Activated T-cell treated with anti-CD3 and anti-CD28 coated beads for 1 hour (primary cell): ENCODE measurements at places on chromosomes 3 and 15.

GRCh38 chr3:117695871-117696645 lies 986.5 kb downstream of the TUSC7 start:
- DNase-seq: no peak

- DNase-seq: no peak
Observed at GRCh38 chr3:172520301-172520831, 2.9 kb downstream of the TNFSF10 start.

GRCh38 chr3:166799-167198 lies 29.8 kb upstream of the CHL1 start:
- no peak for DNase-seq

DNA sequence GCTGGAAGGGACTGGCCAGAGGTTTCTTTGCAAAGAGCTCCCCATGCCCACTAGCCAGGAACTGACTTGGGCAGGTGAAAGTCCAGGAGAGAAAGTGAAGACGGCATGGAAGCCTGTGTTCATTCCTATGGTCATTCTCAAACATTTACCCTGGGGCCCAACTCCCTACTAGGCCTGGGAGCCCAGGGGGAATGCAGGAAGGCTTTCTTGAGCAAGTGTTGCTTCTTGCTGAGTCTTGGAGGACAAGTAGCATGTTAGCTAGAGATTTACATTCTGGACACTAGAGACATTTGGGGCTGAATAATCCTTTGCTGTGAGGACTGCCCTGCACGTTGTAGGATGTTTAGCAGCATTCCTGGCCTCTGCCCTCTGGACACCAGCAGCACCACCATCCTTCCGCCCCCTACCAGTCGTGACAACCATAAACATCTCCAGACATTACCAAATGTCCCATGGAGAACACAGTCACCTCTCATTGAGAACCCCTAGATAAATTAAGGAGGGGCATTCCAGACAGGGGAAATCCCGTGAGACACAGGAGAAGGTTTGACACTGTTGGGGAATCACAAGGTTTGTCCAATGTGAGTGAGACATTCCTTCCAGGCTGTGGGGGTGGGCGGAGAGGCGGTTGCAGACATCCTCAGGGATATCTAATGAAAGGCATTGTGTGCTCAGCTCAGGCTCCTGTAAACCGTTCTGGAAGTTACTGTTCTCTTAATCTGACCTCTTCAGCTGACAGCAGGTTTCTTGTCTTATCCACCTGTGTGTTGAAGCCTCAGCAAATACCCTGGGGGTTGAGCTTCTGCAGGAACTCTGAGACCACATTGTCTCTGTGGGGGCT lies 236.2 kb downstream of the TLE3 start:
- no peak for DNase-seq

DNA sequence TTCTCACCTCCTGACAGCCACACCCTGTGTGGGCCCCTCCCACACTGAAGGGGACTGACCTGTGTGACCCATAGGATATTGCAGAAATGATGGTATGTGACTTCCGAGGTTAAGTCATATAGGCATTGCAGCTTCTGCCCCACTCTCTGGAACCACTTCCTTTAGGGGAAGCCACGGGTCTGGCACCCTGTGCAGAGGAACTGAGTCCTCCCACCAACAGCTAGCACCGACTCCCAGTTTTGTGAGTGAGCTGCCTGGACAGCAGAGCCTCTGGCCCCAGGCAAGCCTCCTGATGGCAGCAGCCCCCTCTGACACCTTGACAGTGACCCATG lies 24.6 kb upstream of the SLC6A6 start:
- DNase-seq: no peak

DNA sequence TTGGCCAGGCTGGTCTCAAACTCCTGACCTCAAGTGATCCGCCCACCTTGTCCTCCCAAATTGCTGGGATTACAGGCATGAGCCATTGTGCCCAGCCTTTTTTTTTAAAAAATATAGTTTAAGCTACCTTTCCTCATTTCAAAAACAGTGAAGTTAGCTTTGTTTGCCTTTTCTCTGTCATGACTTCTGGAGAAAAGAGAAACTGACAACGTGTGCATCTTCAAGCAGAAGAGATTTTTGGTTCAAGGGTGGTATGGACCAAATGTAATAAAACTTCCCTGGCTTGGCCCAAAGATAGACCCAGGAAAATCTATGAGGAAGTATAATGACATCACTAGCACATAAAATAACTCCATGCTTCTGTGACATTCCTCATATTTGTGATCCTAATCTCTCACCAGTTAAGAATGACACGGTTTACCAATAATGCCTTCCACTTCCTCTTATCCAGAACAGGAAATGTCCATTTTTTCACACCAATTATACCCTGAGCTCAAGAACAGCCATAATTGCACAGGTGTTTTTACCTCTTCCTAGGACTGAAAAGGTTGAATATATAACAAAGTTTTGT lies 781.2 kb upstream of the NR2F2 start:
- no peak for DNase-seq

GRCh38 chr3:48077815-48078214 lies 61.6 kb upstream of the MAP4 start:
- DNase-seq: no peak

DNA sequence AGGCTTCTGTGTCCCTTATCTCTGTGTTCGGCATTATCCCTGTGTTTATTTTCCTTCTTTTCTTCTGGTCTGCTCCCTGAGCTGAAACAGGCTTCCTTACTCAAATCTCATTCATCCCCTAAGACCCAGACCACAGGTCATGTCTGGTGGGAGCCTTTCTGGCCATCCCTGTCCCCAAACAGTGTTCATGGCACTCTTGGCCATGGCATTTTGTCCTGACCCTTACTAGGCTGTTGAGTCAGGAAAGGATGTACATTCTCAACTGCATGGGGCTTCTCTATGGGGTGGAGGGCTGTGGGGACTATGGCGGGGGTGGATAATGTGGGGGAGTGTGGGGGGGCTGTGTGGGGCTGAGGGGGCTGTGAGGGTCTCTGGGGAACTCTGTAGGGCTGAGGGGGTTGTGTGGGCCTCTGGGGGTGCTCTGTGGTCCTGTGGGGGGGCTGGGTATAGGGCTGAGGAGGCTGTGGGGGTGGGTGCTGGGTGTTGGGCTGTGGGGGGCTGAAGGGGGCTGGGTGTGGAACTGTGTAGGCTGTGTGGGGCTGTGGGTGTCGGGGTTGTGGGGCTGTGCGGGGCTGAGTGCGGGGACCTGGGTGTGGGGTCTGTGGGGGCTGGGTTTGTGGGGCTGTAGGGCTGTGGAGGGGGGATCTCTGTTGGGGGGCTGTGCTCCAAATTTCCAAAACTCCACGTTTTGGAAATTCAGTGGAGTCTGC lies 64.3 kb downstream of the KLF13 start:
- DNase-seq: no peak

GRCh38 chr15:45100884-45101625 lies 12.9 kb downstream of the DUOX2 start:
- DNase-seq: no peak

GRCh38 chr3:27713435-27714145 lies 8.5 kb downstream of the EOMES start:
- DNase-seq: no peak

- no peak for DNase-seq
Observed at GRCh38 chr3:188826574-188826973, 345.2 kb upstream of the TPRG1 start.

DNA sequence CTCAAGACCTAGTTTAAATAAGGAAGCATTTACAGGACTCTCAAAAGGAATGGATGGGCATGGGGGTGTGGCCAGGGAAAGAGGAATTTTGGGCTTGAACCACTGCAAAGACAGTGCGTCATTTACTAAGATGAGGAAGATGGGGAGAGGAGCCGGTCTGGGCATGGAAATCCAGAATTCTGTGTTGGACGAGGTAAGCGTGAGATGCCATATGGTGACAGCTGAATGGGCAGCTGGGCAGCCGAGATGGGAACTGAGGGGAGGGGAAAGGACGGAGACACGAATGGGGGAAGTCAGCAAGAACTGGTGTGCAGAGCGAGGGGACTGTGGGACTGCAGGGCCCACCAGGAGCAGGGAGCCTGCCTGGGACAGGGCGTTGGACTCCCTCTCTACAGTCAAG lies 24.2 kb downstream of the TMEM44 start:
- no peak for DNase-seq

DNA sequence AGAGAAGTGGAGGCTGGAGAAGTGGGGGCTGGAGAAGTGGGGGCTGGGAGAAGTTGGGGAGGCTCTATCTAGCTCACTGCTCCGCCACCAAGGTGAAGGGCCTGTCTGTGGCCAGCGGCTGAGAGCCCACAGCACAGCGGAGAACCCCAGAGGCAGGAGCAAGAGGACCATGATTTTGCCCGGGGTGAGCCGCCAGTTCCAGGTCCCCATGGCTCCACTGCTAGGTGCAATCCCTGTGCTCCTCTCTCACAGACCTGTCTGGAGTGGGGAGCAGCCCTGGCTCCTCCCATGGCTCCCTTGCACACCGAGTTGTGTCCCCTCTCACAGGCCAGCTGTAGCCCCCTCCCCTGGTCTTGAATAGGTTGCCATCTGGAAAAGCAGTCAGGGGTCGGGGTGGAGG lies 4.7 kb upstream of the NRROS start:
- DNase-seq: no peak

GRCh38 chr15:62553911-62554563 lies 389.0 kb upstream of the C2CD4B start:
- no peak for DNase-seq

GRCh38 chr15:82871358-82871757 lies 61.9 kb downstream of the WHAMM start:
- DNase-seq: no peak

DNA sequence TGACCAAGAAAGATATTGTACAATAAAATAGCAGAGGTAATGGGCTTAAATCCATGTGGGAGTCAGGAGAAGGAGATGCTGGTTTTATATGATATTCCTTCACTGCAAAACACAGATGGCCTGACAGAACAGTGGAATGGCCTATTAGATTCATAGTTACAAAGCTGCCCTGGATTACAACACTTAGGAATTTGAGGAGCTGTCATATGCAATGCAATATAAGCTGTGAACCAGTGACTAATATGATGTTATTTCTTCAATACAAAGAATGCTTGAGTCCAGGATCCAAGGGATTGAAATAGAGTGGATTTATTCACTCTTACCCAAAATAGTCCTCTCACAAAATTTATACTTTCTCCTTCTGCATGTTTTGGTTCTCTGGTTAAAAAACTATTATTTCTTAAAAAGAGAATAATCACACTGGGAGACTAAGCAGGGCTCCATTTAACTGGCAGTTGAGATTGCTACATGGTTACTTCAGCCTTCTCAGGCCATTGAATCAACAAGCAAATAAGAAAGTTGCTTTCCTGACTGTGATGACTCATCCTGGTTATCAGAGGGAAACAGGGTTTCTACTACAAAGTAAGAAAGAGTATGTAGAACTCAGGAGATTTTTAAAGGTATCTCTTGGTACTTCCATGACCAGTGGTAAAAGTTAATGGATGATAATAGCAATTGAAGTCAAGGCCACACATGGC lies 79.8 kb upstream of the ZPLD1 start:
- no peak for DNase-seq

DNA sequence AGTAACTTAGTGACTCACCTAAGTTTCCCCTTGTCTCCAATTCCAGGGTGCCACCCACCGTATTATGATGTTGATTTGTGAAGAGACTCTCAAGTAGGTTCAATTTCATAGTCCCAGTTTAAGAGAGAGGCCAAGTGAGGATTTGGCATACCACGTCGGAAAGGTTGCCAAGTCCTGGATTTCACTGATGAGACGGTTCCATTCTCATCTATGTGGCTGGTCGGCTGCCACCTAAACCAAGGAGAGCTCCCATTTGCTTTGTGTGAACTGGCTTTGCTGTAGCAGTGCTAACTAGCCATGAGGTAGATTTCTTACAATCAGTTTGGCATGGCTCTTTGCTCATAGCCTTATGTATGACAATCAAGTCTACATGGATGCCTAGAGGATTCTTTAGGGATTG lies 653.6 kb downstream of the NLGN1 start:
- DNase-seq: no peak

- DNase-seq: no peak
Observed at GRCh38 chr15:27342991-27343390, 372.0 kb downstream of the GABRG3 start.

GRCh38 chr15:32700501-32701150 lies 17.2 kb upstream of the GREM1 start:
- no peak for DNase-seq
